ENCODE measurements at places on chromosomes 1 and 21. TPM values are rescaled to one million over a fixed set of nuclear protein-coding genes. Genes with fewer than 3 reads are reported as not detected.
A peak's percentile ranks its signal among the peaks of the same experiment; 100 is the strongest.

GRCh38 chr1:150261367-150261766 is 3.8 kb downstream of the CA14 start:
- no peak for DNase-seq

CHD5 gene
- 0.54 TPM for total RNA-seq

- no peak for DNase-seq
Measured at GRCh38 chr1:204139088-204139487, 12.8 kb downstream of the ETNK2 start.

GRCh38 chr1:2505461-2505994 is 20.9 kb downstream of the PANK4 start:
- DNase-seq = no peak

DNA sequence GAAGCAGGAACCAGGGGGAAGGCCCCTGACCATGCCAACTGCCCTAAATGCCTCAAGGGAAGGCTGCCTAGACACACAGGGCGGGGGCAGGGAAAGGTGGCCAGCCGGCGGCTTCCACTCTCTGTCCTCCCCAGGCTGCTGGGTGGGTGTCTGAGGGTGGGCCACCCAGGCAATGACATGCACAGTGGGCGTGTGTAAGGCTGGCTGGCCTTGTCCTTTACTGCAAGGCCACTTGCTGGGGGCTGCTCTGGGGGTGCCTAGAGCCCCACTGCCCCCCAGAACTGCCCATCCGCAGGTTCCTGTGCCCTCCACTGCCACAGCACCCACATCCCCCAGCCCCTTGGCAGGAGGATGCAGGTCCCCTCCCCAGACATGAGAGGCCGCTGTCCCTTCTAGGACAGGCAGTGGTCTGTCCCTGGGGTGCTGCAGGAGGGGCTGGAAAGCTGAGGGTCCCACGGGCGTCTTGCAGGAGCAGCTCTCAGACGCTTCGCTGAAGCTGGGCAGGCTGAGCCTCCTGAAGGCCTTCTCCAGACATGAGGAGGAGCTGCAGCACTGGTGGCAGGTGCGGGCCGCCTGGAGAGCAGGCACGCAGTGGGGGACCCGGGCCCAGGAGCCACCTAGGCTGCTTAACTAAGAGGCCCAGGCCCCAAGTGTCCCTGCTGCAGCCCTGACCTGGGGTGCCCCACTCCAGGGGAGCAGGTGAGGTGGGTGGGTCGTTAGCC is 10.1 kb downstream of the CCDC27 start:
- DNase-seq = no peak

- no peak for DNase-seq
Measured at GRCh38 chr1:28646040-28646439, 2.4 kb upstream of the RNU11 start.

PAX7 gene
- total RNA-seq = under 0.01 TPM

AIM2 gene
- under 0.01 TPM for total RNA-seq

CYYR1 gene
- total RNA-seq = 6.2 TPM

DNA sequence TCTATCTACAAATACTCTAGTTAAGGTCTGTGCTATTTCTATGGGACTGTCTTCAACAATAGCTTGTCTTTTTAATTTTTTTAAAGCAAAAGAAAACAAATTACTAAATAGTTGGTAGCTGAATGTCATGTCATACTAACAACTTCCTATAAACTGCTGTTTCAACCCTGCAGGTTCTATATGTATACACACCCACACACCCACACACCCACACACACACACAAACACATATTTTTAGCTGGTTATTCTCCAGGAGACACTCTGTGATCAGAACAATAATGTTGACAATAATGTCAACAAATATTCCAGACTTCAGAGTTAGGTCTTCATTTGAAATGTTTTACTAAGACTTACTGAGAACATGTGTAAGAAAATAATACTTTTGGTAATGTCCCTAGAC is 66.7 kb downstream of the AK5 start:
- no peak for DNase-seq

DNA sequence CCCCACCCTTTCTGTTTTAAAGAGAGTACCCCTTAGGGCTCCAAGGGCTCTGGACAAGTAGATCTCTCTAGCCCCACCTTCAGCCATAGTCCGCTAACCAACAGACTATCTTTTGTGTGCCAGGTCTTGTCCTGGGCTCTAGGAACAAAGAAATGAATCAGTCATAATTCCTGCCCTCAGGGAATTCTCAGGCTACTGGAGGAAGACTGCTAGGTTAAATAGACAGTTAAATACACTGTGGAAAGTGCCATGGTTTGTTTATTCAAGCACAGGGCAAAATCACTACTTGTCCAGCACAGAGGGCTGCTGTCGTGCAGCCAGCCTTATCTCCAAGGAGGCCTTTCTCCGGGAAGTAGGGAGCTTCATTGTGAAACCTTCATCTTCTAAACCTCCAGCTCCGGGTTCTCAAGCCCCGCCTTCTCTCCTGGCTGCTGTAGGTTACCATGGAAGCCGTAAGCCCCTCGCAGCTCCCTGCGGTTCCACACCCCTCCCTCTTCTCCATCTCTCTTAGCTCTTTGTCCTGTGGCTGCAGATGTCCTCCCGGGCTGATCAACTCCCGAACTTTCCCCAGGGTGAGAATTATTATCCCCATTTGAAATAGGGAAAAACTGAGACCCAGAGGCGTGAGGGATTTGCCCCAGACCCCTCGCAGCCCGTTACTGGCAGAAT is 29.8 kb downstream of the SHISAL2A start:
- no peak for DNase-seq

PRAMEF20 gene
- total RNA-seq = not detected

- no peak for DNase-seq
Measured at GRCh38 chr21:33264561-33264960, 1.6 kb upstream of the IL10RB start.

- DNase-seq = no peak
Measured at GRCh38 chr1:162275622-162276175, 101.0 kb downstream of the SPATA46 start.

- no peak for DNase-seq
Measured at GRCh38 chr1:82492159-82492558, 691.4 kb downstream of the ADGRL2 start.

TP73 gene
- under 0.01 TPM for total RNA-seq

DNA sequence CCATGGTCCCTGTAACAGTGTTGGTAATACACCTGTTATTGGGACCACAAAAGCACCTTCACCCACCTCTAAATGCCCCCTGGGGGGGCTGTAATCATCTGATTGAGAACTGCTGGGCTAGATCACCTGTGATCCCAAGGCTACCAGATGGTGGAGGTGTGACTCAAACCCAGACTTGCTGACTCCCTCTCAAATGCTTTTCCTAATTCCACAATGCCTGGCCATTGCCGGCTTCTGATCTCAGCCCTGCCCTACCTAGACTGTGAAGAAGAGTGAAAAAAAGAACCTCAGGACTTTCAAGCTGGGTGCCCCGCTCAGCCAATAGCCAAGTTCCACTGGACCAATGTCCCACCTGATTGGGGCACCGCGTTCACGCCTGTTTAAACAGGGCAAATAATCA is 9.6 kb downstream of the TMEM9 start:
- DNase-seq = no peak

- no peak for DNase-seq
Measured at GRCh38 chr1:34983700-34984355, 1.3 kb downstream of the TMEM35B start.

DNA sequence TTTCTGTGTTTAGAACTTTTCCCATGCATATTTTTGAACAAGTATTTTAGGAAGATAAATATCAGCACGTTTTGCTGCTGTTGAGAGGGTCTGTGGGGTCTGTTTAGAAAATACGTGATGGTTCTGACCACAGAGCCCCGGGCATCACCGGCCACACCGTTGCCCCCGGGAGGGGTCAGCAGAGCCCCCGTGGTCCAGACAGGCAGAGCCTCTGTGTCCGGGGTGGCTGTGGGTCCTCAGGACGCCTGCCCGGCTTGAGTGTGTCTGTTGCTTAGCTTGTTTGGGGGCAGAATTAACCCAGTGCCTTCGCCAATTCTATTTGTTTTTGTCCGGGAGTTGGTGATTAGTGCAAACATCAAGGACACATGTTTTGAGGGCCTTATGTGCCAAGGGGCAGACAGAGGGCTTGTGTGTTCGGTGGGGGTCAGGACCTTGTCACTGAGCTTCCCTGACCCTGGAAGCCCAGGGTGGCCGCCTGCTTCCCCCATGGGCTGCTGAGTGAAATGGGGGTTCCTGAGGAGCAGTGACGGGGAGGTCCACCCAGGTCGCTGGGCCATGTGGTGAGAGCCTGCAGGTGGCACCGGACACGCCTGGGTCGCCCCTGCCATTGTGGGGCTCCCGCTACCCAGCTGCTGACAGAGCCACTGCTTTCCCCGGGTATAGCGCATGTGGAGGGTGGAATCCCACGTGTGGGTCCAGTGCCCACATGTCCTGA is 122.2 kb downstream of the SIK1 start:
- DNase-seq = no peak

- peak; percentile 56 for DNase-seq
Measured at GRCh38 chr1:63615768-63616420, 22.7 kb downstream of the PGM1 start.

S100A8 gene
- total RNA-seq = 12.1 TPM

OLFML3 gene
- total RNA-seq = 3.2 TPM

GRCh38 chr1:205963352-205964155 is 20.3 kb upstream of the SLC26A9 start:
- no peak for DNase-seq

- no peak for DNase-seq
Measured at GRCh38 chr21:26920055-26920454, 46.8 kb downstream of the ADAMTS5 start.

DNA sequence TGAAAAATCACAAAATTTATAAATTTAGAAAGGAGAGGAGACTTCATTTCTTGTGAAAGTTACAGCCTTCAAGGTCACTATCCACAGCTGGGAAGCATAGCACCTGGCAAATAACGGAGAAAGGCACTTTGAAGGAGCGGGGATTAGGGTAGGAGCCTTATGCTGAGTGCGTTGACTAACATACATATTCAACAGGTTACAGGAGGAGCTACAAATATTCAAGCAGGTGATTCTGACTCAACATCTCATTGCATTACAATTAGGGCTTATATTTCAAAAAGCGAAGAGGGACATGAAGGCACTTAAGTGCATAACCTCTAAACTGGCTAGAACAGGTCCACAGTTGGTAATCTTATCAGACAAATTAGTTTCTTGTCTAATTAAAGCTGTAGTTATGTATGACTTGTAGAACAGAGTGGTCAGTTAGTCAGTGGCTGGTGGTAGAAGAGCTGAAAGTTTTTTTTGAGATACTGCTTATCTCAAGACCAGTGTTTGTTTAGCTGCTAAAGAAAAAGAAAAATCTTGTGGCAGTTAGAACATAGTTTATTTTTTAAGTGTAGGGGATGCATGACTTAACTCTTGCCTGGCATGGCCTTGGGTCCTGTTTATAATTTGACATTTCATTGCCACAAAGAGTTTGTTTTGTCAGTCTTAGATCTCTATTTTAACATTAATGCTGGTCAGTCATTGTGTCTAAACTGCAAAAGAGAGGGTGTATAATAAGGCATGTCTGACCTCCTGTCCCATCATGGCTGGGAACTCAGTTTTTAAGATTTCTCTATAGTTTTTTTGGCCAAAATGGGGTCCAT is 311.5 kb downstream of the DUSP10 start:
- DNase-seq = no peak

BARHL2 gene
- total RNA-seq = not detected

LYPD8 gene
- 0.54 TPM for total RNA-seq
